ENCODE measurements at places on chromosomes 2 and 18.

- no peak for DNase-seq
Measured at GRCh38 chr2:68653538-68653982, 10.2 kb downstream of the PROKR1 start.

DNA sequence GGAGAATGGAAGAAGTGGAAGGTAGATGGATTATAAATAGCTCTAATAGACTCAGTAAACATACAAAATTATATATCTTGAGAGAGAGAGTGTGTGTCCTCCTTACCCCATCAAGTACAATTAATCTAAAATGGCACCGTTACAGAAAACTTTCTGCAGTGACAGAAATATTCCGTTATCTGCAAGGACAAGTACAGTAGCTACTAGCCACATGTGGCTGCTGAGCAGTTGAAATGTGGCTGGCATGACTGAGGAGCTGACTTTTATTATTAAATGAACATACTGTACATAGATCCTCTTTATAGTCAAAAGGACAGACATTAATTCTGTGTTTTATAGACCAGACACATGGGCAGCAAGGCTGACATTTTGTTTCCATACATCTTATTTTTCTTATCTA is 7.0 kb downstream of the CCDC93 start:
- no peak for DNase-seq

- DNase-seq, result no peak
Measured at GRCh38 chr2:62305421-62306176, 109.7 kb downstream of the B3GNT2 start.

DNA sequence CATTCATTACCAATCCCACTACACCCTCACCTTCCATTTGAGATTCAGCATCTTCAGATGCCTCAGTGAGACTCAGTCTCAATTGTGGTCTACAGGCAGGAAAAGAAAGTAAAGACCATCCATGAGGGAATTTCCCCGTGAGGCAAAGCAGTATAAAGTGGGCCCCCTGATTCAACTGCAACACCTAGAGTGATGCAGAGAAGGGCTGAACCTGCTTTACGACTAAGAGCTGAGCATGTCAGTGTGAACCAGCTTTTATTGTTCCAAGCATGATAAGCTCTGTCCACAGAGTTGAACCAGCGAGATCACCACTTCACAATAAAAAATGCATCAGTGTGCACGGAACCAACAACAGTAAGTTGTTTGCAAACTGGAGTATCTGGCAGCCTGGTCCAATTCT is 357.6 kb upstream of the ATP5MC3 start:
- no peak for DNase-seq

DNA sequence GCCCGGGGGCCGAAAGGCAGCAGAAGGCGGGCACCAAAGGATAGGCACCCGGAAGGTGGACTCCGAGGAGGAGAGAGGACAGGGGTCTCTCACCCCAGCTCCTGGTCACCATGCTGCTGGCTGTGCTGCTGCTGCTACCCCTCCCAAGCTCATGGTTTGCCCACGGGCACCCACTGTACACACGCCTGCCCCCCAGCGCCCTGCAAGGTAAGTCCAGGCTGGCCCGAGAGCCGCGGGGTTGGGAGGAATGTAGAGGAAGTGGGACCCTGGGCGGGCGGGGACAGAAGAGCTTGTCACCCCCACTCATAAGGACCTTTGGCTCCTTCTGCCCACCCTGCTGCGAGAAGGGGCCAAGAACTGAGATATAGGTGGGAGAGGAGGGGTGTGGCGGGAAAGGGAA is 301 bp downstream of the PRSS56 start:
- DNase-seq, result no peak

Data from NCI-H1694 (cell line).